Substantia nigra (tissue), 51 donors: ENCODE measurements at places on chromosomes 5 and 9.

DNA sequence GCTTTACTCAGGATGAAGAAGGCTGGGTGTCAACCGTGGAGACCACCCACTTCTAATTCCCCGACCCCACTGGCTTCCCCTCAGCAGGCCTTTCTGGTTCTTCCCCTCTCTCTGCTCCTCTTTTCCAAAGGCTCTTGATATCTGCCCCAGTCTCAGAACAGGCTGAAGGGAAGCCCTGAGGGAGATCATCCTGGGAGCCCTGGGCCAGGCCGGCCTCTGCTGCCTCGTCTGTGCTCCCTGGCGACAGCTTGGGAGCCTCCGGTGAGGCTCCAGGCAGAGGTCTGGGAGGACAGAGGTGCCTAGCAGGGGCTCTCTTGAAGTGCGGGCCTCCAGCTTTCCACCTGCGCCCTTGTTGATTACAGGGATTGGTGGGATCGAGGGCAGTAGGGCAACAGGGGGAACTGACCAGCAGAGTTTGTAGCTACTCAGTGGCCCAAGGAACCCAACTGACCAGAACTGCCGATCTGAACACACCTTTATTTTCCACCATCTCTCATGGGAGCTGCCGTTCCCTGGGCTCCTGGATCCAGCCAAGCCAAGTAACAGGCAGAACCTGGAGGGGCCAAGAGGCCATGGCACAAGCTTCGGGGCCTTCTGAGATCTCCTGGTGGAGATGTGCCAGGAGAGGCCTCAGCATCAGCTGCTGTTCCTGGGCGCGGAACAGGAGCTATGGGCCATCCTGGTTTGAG, 198.5 kb downstream of the CACNA1B start:
- DNase-seq: no peak

- no peak for DNase-seq
Measured at GRCh38 chr9:117430813-117431212, 16.0 kb upstream of the ASTN2 start.

DNA sequence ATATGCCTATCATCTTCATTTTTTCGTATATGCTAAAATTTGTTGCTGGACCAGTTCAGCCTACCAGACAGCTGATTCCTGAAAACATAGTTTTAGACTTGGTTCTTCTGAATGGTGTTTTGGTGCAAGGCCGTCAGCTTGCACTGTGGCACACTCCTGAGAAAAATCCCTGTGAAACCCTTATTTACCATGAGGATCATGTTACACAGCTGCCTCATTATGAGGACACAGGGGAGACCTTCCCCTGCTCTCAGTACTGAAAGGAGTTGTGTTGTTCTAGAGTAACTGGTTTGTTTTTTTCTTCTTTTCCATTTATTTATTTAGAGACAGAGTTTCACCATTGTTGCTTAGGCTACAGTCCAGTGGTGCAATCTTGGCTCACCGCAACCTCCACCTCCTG, 37.6 kb downstream of the MAST4 start:
- no peak for DNase-seq

- DNase-seq: no peak
Measured at GRCh38 chr5:43530648-43531047, 15.7 kb upstream of the C5orf34 start.

- DNase-seq: no peak
Measured at GRCh38 chr9:138038244-138038671, 160.7 kb downstream of the CACNA1B start.

DNA sequence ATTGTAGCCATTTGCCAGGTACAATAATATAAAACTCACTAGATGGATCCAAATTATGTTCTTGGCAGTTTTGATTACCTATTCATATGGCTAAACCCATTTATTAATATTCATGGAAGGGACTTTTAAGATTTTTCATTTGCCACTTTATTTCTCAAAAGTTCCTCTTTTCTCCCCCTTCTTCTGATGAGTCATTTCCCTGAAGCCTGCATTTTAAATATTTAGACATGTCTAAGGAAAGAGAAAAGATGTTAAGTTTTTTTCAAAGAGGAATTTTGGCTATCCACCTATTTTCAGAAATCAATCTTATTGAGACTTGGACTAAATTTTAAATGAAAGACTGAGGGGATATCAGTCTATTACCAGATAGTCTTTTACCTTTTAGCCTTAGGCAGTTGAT, 1189.4 kb downstream of the EFNA5 start:
- DNase-seq: no peak
